ENCODE measurements at places on chromosomes 3 and 15. TPM values are rescaled to one million over a fixed set of nuclear protein-coding genes. Genes with fewer than 3 reads are reported as not detected.

The ITIH1 gene
- not detected for total RNA-seq

The MESP2 gene
- not detected for total RNA-seq

The IL5RA gene
- not detected for total RNA-seq

The B3GNT5 gene
- 0.67 TPM for total RNA-seq

The CHL1 gene
- not detected for total RNA-seq

The ITGA11 gene
- 1.1 TPM for total RNA-seq

The CNTN3 gene
- not detected for total RNA-seq

The ANKRD34C gene
- not detected for total RNA-seq

The GATM gene
- total RNA-seq, result 1.6 TPM

The EAF2 gene
- total RNA-seq, result 11.7 TPM

The TIMMDC1 gene
- total RNA-seq, result 72.7 TPM

The BNC1 gene
- not detected for total RNA-seq

The BHLHE40 gene
- 112 TPM for total RNA-seq

The BCL2A1 gene
- 14.2 TPM for total RNA-seq

The DYNC1LI1 gene
- total RNA-seq, result 26.9 TPM

The CATSPER2 gene
- total RNA-seq, result 1.5 TPM

The RTP4 gene
- total RNA-seq, result 19.4 TPM

The IMPG2 gene
- 0.37 TPM for total RNA-seq

The CIDEC gene
- total RNA-seq, result not detected

The LRRC2 gene
- total RNA-seq, result 0.27 TPM

The SYNPR gene
- not detected for total RNA-seq

The SLC28A2 gene
- not detected for total RNA-seq

The SLC22A14 gene
- not detected for total RNA-seq

The IL20RB gene
- 1.6 TPM for total RNA-seq

The GOLGA6A gene
- total RNA-seq, result not detected

The MST1R gene
- 5.2 TPM for total RNA-seq

The EPHB1 gene
- 1.8 TPM for total RNA-seq

The PPM1L gene
- total RNA-seq, result 5.4 TPM

The FETUB gene
- not detected for total RNA-seq

The KNL1 gene
- 69.0 TPM for total RNA-seq

The COL6A5 gene
- total RNA-seq, result not detected

The RARB gene
- not detected for total RNA-seq

The EFCAB12 gene
- 0.69 TPM for total RNA-seq

The TRPM1 gene
- not detected for total RNA-seq

The SAMD7 gene
- total RNA-seq, result not detected

The ATP6V1A gene
- 40.7 TPM for total RNA-seq

The CCDC39 gene
- not detected for total RNA-seq

The ACKR4 gene
- total RNA-seq, result 0.10 TPM

The SERINC4 gene
- total RNA-seq, result 0.50 TPM

The UPK1B gene
- not detected for total RNA-seq

The PRSS50 gene
- not detected for total RNA-seq

The ADAMTSL3 gene
- total RNA-seq, result not detected
